ENCODE measurements at places on chromosomes 16 and 17. TPM values are rescaled to one million over a fixed set of nuclear protein-coding genes. Genes with fewer than 3 reads are reported as not detected.

The APRT gene
- 175 TPM for total RNA-seq

The PIRT gene
- total RNA-seq, result not detected

The SDR42E2 gene
- 0.73 TPM for total RNA-seq

GRCh38 chr17:80941743-80942422, 49.8 kb upstream of the CHMP6 start:
- no peak overlapping the region for H3K4me3 ChIP-seq
- H3K4me1 ChIP-seq, result peaks cover 28% of the 10 kb centered on the region
- H3K36me3 ChIP-seq, result peaks cover 10% of the 10 kb centered on the region
- DNase-seq, result no peak

- H3K27me3 ChIP-seq, result peaks cover 14% of the 10 kb centered on the region
- no peak overlapping the region for H3K27ac ChIP-seq
- H3K36me3 ChIP-seq, result no peaks in the 10 kb centered on the region
These were observed 44.0 kb upstream of the TAC4 start for GRCh38 chr17:49891694-49892389.

GRCh38 chr16:13680021-13680889, 239.7 kb upstream of the ERCC4 start:
- H3K4me3 ChIP-seq, result no peak overlapping the region
- H3K27ac ChIP-seq, result no peak overlapping the region
- DNase-seq, result no peak
- H3K4me1 ChIP-seq, result no peaks in the 10 kb centered on the region
- H3K36me3 ChIP-seq, result no peaks in the 10 kb centered on the region

DNA sequence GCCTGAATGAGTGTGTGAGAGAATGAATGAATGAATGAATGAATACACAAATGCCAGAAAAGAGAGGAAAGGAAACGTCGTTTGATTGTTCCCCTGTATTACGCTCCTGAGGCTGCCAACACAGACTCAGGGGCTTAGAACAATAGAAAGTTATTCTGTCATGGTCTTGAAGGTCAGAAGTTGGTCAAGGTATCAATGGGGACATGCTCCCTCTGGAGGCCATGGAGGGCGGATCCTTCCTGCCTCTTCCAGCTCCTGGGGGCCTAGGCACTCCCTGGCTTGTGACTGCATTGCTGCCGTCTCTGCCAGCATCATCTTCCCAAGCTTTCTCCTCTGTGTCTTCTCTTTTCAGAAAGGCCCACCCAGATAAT, 1.5 kb upstream of the SLC38A8 start:
- H3K27ac ChIP-seq, result no peak overlapping the region
- DNase-seq, result no peak
- H3K4me3 ChIP-seq, result no peak overlapping the region

DNA sequence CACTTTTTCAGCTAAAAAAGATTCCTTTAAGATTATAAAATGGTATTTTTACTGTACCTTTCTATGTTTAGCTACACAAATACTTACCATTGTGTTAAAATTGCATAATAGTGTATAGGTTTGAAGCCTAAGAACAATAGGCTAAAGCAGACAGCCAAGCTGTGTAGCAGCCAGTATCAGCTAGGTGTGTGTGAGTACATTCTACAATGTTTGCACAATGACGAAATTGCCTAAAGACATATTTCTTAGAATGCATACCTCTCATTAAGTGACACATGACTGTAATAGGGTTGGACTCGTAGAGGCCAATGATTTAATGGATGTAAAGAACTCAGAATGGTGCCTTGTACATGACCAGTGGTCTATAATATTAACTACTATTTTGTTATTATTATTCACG, 1.9 kb upstream of the MT1B start:
- no peak overlapping the region for H3K27ac ChIP-seq
- H3K4me1 ChIP-seq, result no peaks in the 10 kb centered on the region
- H3K27me3 ChIP-seq, result no peaks in the 10 kb centered on the region
- H3K36me3 ChIP-seq, result no peaks in the 10 kb centered on the region
- no peak for DNase-seq
- no peak overlapping the region for H3K4me3 ChIP-seq

DNA sequence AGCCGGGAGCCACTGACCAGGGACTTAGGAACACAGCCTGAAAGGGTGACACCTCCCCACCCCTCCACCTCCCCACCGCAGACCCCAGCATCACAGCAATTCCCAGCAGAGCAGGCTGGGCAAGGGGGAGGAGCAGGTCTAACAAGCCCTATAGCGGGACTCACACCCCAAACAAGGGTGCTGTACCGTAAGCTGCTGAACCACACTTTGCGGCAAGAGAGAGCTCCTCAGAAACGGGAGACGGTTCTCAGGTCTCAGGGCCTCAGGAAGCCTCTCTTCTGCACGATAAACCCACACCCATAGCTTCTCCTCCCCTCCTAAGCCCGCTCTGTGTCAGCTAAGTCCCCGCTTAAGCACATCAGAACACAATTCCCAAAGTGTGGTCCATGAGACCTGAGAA, 11.7 kb upstream of the COTL1 start:
- H3K27me3 ChIP-seq, result no peaks in the 10 kb centered on the region
- peaks cover 15% of the 10 kb centered on the region for H3K4me1 ChIP-seq
- no peak overlapping the region for H3K4me3 ChIP-seq
- no peak for DNase-seq

Data from CD4-positive, alpha-beta memory T cell (primary cell).